Left ventricle myocardium inferior (tissue), 1 donor: ENCODE measurements at places on chromosomes 16 and 17.

GRCh38 chr17:30549864-30550511, 72.8 kb downstream of the GOSR1 start:
- no peak overlapping the region for H3K27ac ChIP-seq
- DNase-seq = no peak
- H3K4me3 ChIP-seq = no peak overlapping the region
- no peaks in the 10 kb centered on the region for H3K36me3 ChIP-seq

DNA sequence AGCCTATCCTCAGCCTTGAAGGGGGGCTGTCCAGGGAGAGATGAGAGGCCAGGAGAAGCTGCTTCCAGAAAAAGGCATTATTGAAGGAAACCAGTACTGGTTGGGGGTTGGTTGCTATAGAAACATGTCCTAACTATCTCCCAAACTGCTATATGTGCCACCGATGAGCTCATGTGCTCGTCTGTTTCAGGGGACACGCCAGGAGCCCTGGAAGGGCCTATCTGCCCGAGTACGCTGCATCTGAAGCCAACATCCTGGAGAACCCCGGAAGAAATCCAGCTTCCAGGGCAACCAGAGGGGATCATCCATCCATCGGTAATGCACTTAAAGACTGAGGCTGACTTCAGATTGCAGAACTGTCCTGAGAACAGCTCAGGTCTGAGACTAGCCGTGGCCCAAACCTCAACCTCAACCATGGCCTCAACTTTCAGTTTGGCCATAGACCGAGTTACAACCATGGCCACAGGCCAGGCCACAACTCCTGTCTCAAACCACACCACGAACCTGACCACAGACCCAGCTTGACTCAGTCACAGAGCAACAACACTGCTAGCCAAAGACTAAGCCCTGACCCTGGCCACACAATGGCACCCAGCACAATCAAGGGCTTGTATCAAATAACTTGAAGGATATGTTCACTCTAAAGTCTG, 10.2 kb downstream of the PITPNM3 start:
- no peaks in the 10 kb centered on the region for H3K27me3 ChIP-seq
- no peak overlapping the region for H3K27ac ChIP-seq
- H3K4me1 ChIP-seq = peaks cover 13% of the 10 kb centered on the region
- DNase-seq = no peak

DNA sequence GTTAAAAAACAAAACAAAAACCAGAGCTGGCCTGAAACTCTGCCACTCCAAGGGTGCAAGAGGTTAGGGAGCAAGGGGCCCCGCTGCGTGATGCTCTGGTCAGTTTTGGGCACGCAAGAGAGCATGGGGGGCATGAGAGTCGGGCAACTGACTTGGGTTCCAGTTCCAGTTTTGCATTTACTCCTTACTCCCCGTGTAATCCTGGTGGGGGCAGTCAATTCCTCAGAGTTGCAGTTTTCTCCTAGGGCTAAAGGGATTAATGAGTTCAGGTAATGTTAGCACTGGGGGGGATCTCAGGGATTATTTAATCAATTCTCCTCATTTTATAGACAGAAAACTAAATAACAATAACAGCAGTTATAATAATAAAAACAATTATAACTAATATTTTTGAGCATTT, 72.9 kb upstream of the PMFBP1 start:
- H3K36me3 ChIP-seq = no peaks in the 10 kb centered on the region
- no peak for DNase-seq
- no peak overlapping the region for H3K27ac ChIP-seq
- peaks cover 17% of the 10 kb centered on the region for H3K27me3 ChIP-seq
- H3K4me3 ChIP-seq = no peak overlapping the region

DNA sequence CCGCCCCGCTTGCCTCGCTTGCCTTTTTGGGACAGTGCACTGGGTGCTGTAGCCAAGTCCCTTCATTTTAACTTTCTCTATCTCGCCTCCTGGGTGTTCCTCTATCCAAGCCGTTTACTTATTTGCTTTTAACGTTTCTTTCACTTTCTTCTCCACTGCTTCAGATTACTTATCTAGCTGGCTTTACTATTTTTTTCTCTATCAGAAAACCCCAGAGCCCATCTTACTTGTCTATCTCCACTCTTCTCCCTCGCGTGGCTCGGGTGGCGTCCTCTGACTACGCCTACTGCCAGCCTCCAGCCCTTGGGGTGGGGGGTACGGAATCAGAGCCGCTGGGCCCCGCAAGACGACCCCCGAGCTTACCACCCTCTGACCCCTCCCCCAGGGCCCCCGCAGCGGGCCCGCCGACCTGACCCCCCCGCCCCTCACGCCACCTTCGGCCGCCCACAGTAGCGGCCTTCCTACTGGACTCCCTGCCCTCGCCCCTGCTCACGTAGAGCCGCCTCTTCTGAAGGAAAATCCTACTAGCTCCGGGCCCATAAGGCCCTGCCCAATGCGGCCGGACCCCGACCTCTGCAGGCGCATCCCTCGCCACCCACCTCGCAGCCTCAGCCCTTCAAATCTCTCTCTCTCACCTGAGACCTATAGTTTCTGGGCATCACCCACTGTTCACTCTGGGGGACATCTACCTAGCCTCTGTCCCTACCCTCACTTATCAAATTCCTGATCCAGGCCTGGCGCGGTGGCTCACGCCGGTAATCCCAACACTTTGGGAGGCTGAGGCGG, 1.0 kb upstream of the SLC12A4 start:
- H3K4me1 ChIP-seq = peaks cover 51% of the 10 kb centered on the region
- H3K4me3 ChIP-seq = peak overlapping the region; percentile 96
- H3K27me3 ChIP-seq = no peaks in the 10 kb centered on the region
- H3K27ac ChIP-seq = peak overlapping the region; percentile 100
- H3K36me3 ChIP-seq = no peaks in the 10 kb centered on the region
- no peak for DNase-seq

GRCh38 chr16:48123104-48123788, 32.5 kb downstream of the ABCC12 start:
- no peak for DNase-seq
- no peak overlapping the region for H3K27ac ChIP-seq
- no peaks in the 10 kb centered on the region for H3K36me3 ChIP-seq

GRCh38 chr16:6193718-6194117, 1096.1 kb upstream of the EEF2KMT start:
- H3K27me3 ChIP-seq = no peaks in the 10 kb centered on the region
- no peak for DNase-seq
- no peaks in the 10 kb centered on the region for H3K4me1 ChIP-seq

- no peak overlapping the region for H3K27ac ChIP-seq
- no peak overlapping the region for H3K4me3 ChIP-seq
- peaks cover 24% of the 10 kb centered on the region for H3K4me1 ChIP-seq
Measured at GRCh38 chr17:927611-928461, 51.7 kb downstream of the NXN start.
